Right cardiac atrium (tissue), 5 donors: ENCODE measurements at places on chromosomes 5 and 9. TPM values are rescaled to one million over a fixed set of nuclear protein-coding genes. Genes with fewer than 3 reads are reported as not detected.
A peak's percentile ranks its signal among the peaks of the same experiment; 100 is the strongest.

GRCh38 chr5:92687821-92688722 lies 892.9 kb downstream of the NR2F1-AS1 start:
- no peak for DNase-seq

DNA sequence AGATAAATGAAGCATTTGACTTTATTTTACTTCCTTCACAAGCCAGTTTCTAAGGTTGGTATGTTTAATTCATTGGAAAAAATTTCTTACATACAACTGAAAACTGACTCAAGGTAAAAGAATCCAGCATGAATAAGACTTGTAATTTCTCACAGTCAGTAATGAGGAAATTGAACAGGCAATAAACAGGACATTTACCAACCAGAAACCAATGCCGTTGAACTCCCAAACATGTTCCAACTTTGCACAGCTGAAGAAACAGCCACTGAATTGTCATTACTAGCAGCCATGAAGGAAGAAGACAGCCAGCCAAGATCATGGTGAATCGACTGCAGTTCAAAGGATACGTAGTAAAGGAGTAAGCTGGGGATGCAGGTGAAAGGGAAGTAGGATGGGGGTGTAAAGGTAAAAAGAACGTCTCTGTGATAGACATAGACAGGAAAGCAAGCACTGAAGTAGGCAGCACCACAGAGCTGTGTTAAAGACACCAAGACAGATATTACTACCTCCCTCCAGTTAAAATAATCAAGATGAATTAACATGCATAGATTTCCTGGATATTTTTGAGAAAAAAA lies 21.3 kb upstream of the SLC12A2 start:
- no peak for DNase-seq

GRCh38 chr9:35771534-35771933 lies 17.5 kb upstream of the MSMP start:
- no peak for DNase-seq

The JADE2 gene
- 45.5 TPM for total RNA-seq

- peak; percentile 63 for DNase-seq
These were observed 35.7 kb downstream of the EXD3 start for GRCh38 chr9:137387114-137387890.

DNA sequence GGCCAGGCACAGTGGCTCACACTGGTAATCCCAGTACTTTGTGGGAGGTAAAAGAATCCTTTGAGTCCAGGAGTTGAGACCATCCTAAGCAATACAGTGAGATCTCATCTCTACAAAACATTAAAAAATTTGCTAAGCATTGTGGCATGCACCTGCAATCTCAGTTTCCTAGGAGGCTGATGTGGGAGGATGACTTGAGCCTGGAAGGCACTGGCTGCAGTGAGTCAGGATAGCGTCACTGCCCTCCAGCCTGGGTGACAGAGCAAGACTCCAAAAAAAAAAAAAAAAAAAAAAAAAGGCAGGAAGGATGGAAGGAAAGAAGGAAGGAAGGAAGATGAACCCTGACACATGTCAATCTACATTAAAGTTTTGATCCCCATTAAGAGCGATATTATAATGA lies 1452.2 kb upstream of the ACO1 start:
- DNase-seq, result no peak

- DNase-seq, result no peak
These were observed 106.5 kb downstream of the STK32A start for GRCh38 chr5:147341345-147341744.

The ZNF366 gene
- 6.7 TPM for total RNA-seq

DNA sequence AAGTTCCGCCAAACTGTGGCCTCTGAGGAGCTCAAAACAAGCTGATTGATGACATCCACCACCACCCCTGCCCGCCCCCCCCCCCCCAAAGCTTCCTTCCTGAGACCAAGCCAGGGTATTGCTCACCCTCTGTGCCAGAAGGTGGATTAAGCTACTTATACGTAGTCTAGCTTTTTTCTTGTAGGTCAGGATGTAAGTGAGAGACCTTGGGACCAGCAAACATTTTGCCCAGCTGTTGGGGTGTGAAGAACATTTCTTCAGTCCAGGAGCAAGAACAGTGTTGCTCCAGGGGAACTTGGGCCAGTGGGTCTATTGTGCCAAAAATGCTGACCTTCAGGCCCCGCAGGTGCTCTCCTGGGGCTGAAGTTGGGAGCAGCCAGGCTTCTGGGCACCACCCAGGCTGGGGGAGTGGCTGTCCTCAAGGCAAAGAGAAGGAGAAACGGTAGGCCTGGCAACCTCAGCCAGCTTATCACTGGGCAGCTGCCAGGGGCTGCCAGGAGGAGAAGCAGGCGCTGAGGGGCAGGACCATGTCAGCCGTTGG lies 18.0 kb downstream of the NEURL1B start:
- peak; percentile 85 for DNase-seq

DNA sequence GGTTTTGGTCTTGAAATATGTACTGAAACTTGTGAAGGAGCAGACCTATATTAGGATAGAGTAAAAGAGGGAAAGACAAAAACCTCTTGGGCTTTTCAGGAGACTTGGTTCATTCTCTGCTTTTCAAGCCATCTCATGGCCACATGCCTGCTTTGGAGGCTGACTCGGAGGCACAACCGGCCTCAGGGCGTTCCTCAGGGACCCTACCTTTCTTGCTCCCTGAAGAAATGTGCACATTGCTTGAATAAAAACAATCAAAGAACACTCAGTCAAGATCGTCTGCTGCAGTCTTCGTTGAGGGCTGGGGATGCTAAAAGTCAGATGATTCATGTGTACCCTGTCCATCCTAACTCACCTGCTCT lies 994 bp downstream of the IRGM start:
- no peak for DNase-seq

The FAM53C gene
- total RNA-seq, result 25.0 TPM

DNA sequence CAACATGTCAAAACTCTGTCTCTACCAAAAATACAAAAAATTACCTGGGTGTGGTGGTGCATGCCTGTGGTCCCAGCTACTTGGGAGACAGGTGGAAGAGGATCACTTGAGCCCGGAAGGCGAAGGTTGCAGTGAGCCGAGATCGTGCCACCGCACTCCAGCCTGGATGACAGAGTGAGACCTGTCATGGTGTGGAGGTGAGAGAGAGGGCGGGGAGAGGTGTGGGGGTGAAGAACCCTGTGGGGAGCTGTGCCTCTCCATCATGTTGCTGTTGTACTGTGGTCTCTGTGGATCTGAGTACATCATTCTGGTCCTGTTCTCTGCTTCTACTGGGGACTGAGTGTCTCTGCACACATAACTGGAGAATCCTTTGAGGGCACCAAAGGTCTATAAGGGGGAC lies 11.3 kb upstream of the SLC34A1 start:
- DNase-seq, result no peak

The RNF224 gene
- total RNA-seq, result not detected

GRCh38 chr9:136143215-136144001 lies 24.7 kb upstream of the TMEM250 start:
- peak; percentile 74 for DNase-seq

The RANBP17 gene
- 7.1 TPM for total RNA-seq

- no peak for DNase-seq
These were observed 12.9 kb downstream of the PRRC2B start for GRCh38 chr9:131406563-131407436.

The CATSPER3 gene
- 0.54 TPM for total RNA-seq

- DNase-seq, result no peak
These were observed 316.3 kb upstream of the POU5F2 start for GRCh38 chr5:94057655-94058054.

GRCh38 chr5:59322894-59323293 lies 570.6 kb downstream of the PDE4D start:
- no peak for DNase-seq

DNA sequence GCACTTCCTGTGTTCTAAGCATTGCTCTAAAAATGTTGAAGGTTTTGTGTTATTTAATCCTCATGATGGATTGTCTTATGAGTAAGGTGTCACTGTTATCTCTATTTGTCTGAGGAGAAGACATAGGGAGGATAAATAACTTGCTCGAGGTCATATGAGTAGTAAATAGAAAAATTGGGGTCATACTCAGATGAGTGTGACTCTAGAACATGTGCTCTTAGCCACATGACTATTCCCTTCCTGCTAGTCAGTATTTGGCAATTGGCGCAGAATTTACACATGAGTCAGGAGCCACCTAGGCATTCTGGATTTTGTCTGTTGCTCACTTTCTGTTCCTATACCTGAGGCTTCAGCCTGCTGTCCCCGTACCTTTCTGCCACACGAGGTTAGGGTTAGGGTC lies 234.6 kb upstream of the CD180 start:
- no peak for DNase-seq

The TLR4 gene
- total RNA-seq, result 18.1 TPM

The TUT7 gene
- total RNA-seq, result 15.0 TPM

DNA sequence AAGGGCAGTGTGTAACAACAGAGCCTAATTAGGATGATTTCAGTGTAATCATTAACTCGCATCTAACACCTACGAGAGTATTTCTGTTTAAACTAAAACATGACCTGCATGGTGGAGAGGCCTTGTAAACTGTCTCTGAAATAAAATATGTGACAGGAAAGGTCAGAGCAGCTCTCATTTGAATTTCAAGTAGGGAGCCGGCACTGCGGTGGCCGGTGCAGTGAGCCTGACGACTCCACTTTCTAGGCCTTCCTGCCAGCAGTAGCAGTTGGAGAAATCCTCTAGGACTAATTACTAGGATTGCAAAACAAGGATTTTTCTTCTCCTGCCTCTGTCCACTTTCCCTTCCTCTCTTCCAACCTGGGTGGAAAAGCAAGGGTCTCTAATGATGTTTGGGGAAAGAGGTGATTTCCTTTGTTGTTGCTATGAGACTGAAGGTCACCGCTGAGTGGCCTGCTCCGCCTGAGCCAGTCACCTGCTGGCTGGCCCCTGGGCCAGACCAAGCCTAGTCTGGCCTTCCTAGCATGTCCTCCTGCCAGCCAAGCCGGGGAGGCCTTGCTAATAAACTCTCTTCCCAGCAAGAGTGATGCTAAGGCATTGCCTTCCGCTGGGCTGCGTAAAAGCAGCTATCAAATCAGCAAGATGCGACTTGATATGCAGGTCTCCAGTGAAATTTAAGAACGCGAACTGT lies 245.7 kb downstream of the PSAT1 start:
- DNase-seq, result no peak

DNA sequence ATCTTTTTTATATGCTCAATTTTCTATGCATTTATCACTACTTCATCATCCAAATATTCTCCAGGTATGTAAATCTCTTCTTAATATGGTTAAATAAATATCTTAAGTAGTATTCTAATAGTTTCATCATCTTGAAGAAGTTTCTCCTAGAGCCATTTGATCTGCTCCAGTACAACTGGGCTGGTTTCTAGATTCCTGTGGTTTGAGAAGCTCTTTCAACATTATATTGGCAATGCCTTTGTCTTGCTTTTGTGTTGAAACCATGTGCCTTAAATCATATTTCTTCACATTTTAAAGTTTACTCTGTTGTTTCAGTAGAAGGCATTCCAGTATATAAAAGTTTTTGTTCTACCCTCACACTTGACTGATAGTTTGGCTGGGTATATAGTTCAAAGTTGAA lies 27.6 kb downstream of the MBLAC2 start:
- no peak for DNase-seq

- DNase-seq, result no peak
These were observed 158.1 kb downstream of the FER start for GRCh38 chr5:108905805-108906204.

GRCh38 chr5:142015781-142016533 lies 3.1 kb upstream of the GNPDA1 start:
- no peak for DNase-seq

The HSD17B3 gene
- total RNA-seq, result 1.8 TPM

GRCh38 chr5:132214491-132214890 lies 13.2 kb downstream of the P4HA2 start:
- no peak for DNase-seq
